Stimulated activated CD4-positive, alpha-beta T cell treated with anti-CD3 and anti-CD28 coated beads, Interleukin-1b, Interleukin-23, amount 100 ng/mL, for 1 hour (primary cell): ENCODE measurements at places on chromosomes 7 and 10.

DNA sequence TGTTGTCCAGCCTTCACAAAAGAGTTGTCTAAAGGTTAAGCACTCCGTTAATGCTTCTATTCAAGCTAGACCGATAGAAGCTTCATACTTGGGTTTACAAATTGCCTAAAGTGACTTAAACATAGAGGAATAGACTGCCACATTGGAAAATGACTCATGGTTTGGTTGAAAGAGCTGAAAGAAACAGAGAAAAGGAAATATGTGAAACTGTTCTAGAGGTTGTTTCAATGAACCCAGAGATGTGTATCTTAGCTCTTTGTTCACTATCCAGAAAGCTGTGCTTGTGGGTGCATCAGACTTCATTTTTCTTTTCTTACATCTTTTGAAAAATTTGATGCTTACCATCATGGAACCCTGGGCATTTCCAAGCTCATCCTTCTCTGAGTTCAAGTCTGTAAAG, 736.2 kb downstream of the INHBA start:
- no peak for DNase-seq

- DNase-seq = no peak
Observed at GRCh38 chr10:6202098-6202683, 541 bp upstream of the PFKFB3 start.

DNA sequence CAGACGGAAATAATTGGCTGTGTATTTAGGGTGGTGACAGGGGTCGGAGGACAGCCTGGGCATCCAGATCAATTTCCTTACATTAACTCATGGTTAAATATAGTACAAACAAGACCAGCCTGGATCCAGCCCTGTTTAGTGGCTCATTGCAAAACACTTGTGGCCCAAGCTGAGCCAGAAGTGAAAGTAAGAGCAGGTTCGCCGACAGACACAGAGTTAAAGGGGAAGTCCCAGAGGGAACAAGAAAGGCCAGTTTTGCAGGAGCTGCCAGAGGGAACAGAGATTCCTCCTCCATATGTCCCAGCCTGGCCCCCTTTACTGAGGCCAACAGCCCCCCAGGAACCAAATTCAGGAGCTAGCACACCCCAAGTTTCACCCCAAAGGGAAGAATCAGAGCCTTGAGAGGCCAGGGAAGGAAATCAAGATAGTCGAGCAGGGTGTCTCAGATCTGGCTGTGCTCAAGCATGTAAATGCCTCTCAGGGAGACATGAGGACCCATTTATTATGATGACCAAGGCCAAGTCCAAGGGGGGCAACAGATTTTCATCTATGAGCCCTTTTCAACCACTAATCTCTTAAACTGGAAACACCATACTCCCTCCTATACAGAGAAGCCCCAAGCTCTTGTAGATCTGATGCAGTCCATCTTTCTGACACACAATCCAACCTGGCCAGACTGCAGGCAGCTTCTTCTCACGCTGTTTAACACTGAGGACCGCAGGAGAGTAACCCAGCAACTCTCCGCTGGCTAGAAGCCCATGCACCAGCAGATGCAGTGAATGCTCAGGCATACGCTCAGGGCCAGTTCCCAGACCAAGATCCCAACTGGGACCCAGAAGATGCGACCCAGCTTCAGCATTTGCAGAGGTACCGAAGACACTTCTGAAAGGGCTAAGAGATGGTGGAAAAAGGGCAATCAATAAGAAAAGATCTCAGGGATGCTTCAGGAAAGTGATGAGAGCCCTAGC, 15.9 kb upstream of the ADCK2 start:
- no peak for DNase-seq

DNA sequence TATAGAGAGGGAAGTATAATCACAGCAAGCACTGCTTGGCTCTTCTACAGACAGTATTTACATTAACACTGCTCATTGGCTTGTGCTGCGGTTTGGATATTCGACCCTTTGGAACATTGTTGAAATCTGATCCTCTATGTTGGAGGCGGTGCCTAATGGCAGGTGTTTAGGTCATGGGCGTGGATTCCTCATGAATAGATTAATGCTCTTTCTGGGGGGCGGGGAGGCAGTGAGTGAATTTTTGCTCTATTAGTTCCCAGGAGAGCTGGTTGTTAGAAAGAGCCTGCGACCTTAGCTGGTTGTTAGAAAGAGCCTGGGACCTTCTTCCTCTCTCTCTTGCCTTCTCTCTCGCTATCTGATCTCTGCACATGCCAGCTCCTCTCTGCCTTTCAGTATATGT, 77.3 kb upstream of the SVIL start:
- DNase-seq = no peak

GRCh38 chr7:12633582-12633981, 53.9 kb upstream of the ARL4A start:
- DNase-seq = no peak

GRCh38 chr10:113528876-113529275, 24.0 kb upstream of the HABP2 start:
- no peak for DNase-seq

DNA sequence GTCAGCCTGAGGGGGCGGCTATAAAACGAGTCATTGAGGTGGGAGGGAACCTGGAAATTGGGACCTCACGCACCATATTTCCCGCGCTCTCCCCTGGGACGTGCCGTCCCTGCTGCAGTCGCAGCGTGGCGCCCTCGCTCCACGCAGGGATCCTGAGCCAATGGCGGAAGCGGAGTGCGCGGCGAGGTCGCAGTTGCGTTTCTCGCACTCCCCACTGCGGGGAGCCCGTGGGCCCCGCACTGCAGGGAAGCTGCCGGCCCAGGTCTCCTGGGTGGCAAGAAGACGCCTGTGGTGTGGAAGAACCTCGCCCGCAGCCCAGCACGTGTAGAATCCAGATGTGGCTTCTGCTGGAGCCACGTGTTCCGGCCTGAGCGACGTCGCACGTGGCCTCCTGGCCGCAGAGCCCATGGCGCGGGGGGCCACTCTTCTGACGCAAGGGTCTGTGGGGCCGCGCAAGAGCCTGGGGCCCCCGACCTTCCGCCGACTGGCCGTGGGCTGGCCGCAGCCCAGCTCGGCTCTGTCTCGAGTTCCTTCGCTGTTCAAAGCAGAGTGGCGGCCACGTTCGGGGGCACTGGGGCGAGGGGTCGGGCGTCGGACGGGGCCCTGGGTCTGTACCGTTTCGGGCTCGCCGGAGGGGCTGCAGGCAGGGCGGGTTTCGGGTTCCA, 26.4 kb downstream of the HIF1AN start:
- DNase-seq = peak; percentile 63

DNA sequence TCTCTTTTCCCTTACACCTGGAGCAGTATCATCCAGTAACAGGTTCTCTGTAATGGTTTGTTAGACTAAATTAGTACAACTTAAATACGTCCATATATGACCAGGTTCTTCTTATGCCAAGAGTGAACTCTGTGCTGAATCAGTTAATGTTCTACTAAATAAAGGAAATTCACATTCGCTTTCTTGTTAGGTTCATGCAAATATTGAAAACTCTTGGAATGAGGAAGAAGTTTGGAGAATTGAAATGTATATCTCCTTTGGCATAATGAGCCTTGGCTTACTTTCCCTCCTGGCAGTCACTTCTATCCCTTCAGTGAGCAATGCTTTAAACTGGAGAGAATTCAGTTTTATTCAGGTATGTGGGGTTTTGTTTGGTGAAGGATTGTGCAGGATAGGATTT, 15.3 kb upstream of the CFAP69 start:
- DNase-seq = no peak

- no peak for DNase-seq
Observed at GRCh38 chr7:41540601-41541000, 162.3 kb downstream of the INHBA start.

DNA sequence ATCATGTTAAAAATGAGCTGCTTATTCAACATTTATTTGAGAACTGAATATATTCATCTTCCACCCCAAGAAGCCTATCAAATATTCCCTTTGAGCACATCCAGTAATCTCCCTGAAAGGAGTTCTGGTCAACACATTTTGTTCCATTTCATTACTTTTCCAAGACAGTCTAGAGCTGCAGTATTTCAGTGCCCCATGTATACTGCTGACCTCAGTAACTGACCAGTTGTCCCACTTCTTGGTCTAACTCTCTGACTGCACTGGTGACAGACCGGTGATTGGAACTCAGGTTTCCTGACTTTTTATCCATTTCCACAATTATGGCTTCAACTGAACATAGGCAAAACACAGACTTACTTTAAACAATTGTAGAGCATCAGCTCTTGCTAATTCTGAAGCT, 206.8 kb upstream of the NPSR1 start:
- DNase-seq = no peak

- no peak for DNase-seq
Observed at GRCh38 chr10:110044681-110045080, 36.9 kb downstream of the ADD3 start.

DNA sequence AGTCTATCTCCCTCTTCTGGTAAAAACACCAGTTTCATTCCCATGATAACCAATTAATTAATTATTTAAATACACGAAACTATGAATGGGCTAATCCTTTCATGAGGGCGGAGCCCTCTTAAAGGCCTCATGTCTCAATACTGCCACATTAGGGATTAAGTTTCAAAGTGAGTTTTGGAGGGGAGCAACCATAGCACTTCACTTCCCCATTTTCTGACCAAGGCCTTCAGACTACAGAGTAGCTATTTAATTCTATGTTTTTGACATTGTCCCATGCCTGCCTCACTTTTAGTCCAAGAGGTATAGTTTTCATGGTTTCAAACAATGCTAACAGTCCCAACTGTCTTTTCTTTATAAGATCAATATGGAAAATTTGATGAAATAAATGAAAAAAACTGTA, 618.6 kb downstream of the ZWINT start:
- no peak for DNase-seq

DNA sequence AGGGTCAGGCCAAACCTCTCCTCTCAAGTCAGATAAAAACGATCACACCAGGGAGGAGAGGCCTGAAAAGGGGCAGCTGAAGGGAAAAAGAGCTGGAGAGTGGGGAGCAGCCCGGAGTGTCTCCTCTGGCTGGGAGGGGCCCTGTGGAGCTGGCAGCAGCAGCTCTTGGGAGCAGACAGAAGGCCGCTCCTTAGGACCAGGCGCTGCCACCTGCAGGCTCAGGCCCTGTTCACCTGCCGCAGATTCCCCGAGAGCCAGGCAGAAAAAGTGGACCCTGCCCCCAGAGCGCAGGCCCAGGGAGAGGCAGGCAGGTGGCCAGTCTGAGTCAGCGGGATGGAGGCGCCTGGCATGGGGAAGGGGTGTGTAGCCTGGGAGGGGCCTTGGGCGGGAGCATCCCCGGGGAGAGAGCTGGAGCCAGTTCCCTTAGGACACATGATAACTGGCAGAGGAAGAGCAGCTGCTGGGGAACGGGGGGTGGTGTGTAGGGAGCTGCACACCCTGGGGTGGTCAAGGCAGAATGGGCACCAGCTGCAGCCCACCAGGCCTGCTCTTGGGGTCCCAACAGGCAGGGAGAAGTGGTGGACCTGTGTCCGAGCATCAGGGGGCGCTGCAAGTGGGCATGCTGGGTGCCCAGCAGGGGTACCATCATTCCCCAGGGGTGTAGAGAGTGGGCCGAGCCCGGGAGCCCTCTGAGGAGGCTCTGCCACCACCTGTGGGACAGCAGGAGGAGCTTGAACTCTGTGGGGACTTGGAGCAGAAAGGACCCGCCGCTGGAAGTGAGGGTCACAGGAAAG, 177.2 kb upstream of the RHEB start:
- DNase-seq = no peak

- no peak for DNase-seq
Observed at GRCh38 chr7:100489824-100490223, 6.1 kb downstream of the NYAP1 start.

DNA sequence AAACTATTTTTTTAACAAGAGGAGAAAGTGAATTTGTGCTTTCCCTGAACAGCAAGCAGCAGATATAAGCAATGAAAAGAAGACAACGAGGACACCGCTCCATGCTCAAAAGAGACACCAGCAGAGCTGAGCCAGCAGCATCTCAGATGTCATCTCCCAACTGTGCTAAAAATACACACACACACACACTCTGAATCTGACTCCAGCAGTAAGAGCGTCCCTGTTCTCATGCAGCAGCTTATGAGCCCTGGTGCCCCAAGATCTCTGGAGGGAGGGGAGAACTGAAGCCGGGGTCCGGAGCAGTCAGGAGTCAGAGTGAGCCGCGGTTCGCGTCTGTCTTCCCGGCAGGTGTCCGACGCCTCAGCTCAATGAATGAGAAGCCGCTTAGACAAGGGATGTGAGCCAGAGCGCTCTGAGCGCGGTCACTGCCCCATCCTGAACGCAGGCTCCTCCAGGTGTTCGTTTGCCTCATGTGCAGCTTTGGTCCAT, 49.2 kb downstream of the SVIL start:
- DNase-seq = no peak

DNA sequence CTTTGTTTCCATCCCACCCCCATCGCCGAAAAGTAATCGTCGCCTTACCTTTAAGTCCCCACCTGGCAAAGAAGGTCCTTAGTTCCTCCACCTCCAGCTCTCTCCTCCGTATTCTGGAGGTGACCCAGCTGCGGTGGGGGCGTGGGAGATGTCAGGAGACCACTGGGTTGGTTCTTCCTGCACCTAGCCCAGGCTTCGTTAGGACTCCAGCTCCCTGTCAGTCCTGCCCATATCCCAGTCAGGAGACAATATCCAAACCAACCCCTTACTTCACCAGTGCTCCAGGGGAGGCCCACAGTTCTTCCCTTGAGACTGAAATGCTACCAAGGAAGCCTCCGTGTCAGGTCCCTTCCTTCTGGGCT, 693 bp downstream of the ADIRF start:
- DNase-seq = no peak

DNA sequence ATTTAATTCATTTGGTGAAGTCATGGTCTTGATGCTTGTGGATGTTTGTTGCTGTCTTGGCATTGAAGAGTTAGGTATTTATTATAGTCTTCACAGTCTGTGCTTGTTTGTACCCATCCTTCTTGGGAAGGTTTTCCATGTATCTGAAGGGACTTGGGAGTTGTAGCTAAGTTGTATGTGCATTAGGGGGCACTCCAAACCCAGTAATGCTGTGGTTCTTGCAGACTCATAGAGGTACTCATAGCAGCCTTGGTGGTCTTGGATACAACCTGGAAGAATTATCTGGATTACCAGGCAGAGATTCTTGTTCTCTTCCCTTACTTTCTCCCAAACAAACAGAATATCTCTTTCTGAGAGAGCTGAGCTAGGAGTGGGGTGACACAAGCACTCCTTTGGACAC, 93.2 kb downstream of the ADCYAP1R1 start:
- no peak for DNase-seq

DNA sequence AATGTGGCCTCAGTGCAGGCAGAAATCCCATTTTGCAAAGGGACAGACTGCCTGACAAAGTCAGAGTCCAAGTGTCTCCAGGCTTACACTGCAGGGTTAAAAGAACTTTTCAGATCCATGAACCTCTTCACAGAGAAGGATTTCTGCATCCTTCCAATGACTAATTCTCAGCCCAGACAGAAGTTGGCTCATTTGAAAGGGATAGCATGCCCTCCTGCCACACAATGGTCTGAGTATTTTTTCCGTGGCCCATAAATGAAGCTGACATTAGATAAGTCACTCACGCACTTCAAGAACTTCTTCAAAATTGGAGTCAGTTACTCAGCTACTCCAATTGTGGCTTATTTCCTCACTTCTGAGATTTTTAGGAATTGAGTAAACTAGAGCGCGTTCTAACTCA, 170.2 kb downstream of the PLXNA4 start:
- DNase-seq = no peak

GRCh38 chr7:28064437-28064836, 116.2 kb downstream of the JAZF1 start:
- no peak for DNase-seq
